ENCODE measurements at places on chromosomes 7 and 10.

DNA sequence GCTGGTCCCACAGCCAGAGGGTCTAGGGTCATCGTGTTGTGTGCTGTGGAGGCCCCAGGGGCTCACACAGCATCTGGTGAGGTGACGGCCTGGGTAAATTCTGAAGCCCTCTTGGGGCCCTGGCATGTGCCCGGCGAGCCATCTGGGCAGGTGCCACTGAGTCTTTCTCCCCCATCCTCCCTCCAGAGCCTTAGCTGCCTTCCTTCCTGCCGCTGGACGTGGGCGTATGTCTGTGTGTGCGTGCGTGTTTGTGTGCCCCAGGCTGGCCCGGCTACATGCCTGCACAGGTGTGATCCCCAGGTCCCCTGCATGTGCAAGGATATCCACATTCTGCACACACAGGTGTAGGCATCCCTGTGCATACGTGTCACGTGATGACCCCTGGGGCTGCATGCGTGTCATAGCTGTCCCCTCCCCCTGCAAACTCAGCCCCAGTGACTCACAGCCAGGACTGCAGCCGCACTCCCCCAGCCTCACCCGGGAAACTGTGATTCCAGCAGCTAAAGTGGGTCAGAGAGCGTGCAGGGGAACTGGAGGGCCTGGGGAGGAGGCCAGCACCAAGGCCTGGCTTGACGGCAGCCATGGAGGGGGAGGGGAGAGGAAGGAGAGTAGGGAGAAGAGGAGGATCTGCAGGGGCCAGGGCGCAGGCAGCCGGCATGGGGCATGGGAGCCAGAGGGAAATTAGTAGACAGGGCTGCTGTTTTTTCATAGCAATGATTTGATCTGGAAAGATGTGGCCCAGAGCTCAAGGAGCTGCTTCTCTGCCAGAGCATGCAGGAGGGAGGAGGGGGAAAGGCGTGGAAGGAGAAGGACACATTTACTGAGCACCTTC lies 46.4 kb downstream of the ELFN1 start:
- no peak for DNase-seq

DNA sequence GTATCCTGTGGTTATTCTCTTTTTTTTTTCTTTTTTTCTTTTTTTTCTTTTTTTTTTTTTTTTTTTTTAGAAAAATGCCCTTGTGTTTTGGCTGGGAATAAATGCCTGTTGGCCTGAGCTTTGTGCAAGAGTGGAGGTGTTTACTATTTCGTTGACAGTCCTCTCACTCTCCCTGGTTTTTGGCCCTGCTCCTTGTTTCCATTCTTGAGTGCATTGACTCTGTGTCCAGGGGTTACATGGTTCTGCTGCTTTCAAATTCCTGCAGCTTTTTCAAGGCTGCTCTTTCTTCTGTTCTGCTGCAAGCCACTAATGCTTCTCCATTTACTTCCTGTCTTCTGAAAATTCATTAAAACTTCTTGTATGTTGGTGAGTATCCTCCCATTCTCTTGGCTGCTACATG lies 59.7 kb upstream of the TBX20 start:
- peak; percentile 29 for DNase-seq

- no peak for DNase-seq
Observed at GRCh38 chr7:50657912-50658311, 92.7 kb upstream of the DDC start.

DNA sequence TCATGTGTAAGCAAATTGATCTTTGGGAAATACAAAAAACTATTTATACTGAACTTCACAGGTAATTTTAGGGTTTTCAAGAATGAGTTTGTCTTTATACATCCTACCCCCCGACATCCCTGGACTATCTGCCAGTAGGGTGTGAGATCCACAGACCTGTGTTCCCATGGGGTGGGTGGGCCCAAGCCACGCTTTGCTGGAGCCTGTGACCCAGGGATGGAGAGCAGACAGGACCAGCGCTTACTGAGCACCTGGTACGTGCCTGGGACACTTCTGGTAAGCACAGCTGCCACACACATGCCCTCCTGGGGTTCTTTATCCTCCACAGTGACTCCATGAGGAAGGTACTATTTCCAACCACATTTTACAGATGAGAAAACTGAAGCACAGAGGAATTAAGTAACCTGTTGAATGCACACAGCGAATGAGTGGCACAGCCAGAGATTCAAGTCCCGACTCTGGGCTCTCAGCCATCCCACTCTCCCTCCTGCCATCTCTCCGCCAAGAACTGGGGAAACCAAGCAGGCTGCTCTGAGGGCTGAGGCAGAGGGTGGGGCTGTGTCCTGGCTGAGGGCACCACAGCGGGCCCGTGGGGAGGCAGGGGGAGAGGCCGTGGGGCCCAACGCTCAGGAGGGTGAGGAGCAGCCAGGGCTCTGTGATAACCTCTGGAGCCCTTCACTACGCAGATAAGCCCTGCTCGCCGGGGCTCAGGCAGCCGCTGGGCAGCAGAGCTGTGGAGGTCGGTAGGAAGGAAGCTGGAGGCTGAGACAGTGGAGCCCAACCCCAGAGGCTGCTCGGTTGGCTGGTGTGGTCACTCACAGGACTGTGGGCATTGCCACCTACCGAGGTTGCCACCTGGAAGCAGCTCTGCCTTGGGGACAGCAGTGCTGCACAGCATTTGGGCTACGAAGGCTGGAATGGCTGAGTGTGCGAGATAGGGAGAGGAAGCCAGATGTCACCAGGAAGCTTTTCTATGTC lies 124.2 kb downstream of the ARHGAP22 start:
- no peak for DNase-seq

DNA sequence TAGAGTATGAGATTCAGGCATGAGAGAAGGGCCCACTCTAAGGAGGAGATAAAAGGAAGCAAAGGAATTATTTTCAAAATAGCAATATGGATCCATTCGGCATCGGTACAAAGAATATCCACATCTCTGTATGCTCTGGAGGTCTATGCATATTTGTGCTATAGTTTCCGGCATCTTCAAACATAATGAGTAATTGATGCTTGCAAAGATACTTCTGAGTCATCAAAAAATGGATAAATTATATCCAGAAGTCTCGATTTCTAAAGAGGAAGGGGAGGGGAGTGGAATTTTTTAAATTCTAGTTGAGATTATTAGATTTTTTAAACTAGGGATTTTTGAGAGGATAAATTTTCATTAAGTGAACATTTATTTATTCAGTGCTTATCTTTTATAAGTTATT lies 72.9 kb upstream of the KIAA1217 start:
- no peak for DNase-seq

- DNase-seq, result no peak
Observed at GRCh38 chr10:117457071-117457810, 82.0 kb upstream of the PDZD8 start.

DNA sequence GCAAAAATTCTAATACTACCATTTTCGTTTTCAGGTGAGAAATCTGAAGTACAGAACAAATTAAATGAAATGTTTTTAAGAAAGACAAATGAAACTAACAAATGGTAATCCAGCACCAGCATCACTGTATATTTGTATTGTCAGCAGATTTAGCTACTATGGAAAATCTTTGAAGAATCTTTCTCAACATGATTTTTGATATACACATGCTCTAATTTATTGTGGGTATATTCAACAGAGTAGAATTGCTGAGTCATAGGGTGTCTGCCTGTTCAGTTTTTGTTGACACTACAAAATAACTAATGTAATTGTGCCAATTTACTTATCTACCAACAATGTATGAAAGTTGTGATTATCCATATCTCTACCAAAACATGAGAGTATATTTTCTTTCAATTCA lies 437.6 kb downstream of the PCDH15 start:
- DNase-seq, result no peak

GRCh38 chr7:4645246-4645645 lies 36.8 kb upstream of the FOXK1 start:
- DNase-seq, result no peak

DNA sequence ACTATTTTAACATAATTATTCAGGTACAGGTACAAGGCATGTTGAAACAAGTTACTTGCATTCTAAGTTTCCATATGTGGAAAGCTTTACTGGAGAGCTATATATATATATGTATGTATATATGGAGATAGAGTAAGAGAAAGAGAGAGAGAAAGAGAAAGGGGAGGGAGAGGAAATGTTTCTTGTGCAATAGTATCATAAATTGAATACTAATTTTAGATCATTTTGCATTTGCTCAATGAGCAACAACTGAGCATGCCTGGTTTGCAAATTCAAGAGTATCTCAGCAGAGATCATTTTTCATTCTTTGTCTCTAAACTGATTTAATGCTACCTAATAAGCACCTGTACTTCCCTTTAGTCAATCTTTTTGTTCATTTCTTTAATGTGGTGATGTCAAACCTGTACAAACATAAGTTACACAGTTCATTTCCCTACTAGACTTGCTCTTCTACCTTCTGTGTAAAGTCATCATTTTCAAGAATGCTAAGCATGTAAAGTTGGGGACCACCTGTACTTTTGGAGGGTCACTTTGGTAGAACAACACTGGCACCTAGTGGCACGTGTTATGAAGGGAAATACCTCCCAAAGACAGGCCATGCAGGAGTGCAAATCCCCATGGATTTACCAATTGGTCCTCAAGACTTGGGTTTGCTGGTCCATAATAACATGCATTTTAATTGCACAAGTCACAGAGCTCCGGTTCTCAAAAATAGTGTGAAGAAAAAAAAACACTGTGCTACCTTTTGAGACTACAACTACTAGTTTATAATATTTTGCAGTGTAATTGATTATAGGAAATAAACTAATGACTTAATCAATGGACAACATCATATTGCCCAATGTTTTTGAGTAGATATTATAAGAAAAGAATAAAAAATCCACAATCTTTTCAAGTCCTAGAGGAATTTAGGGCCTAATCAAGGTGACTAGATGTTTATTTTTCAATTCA lies 431.2 kb upstream of the IGFBP3 start:
- peak; percentile 19 for DNase-seq

- DNase-seq, result no peak
Observed at GRCh38 chr10:2900530-2900929, 166.8 kb upstream of the PFKP start.

- peak; percentile 33 for DNase-seq
Observed at GRCh38 chr7:95509199-95509598, 23.5 kb downstream of the ASB4 start.

GRCh38 chr10:31619531-31620061 lies 300.6 kb downstream of the ZEB1 start:
- DNase-seq, result no peak

DNA sequence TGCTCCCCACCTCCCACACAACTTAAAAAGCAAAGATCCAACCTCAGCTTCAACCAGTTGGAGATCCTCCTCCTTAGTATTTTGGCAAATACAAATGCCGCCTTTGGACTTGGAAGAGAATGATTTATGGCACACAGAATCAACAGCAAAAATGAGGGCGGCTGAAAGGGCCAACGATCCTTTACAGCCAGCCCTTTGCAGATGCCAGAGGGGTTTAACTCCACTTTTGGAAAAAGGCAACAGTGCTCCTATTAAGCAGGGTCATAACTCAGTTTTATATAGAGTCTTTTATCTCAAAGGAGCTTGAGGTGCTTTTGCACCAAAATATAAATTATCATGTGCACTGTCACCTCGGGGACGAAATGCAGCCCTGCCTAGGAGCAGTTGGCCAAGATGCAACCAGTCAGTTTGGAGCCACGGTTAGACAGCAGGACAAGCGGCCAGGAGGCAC lies 56.7 kb upstream of the JCAD start:
- DNase-seq, result no peak

DNA sequence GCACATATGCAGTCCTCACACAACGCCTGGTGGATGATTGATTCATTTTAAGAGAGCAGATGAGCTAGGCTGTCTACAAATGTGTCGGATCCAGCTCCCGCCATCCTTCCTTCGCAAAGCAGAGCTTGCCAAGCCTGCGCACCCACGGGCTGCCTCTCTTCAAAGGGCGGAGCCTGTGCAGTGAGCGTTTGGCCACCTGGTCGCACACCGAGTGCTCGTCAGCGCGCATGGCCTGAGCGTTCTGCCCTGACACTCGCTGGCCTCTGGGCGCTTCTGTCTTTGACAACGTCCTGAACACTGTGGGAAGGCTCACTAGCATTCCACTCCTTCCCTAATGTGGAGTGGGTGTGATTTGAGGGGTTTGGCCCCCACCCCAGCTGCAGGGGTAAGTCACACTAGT lies 47.1 kb upstream of the TMEM72 start:
- no peak for DNase-seq

GRCh38 chr10:67807855-67808456 lies 30.0 kb downstream of the DNAJC12 start:
- no peak for DNase-seq

DNA sequence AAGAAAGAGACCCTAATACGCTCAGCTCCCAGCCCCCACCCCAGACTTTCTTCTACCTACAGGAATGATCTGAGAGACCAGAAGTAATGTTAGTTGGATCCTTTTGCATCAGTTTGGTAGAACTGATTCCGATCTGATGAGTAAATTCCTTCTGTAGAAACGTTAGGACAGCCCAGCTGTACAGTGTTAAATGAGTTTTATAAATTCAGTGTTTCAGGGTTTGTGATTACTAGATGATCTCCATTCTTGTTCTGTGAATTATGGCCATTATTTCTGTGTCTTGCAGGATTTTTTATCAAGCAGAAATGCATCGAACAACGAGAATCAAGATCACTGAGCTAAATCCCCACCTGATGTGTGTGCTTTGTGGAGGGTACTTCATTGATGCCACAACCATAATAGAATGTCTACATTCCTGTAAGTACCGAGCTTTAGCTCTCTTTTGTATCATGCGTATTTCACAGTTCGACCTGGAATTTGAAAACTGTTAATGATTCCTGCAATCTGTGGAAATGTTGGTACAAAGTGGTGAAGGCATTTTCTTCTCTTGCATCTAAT lies 5.3 kb downstream of the BMI1 start:
- no peak for DNase-seq

DNA sequence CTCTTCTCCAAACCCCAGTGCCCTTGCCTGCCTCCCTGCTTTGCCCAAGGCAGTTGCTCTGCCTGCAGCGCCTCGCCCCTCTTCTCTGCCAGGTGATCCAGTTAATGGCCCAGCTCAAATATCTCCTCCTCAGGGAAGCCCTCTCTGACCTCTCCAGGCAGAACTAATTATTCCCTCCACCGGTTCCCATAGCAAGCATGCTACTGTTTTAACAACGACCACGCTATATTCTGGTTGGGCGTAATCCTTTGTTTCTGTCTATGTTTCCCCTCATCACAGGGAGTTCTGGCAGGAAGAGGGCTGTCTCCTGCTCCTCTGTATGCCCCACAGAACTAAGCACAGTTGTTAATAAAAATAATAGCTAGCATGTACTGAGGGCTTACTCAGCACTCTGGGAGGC lies 36.8 kb upstream of the R3HCC1L start:
- DNase-seq, result no peak

GRCh38 chr7:106225856-106226255 lies 58.9 kb downstream of the NAMPT start:
- no peak for DNase-seq

DNA sequence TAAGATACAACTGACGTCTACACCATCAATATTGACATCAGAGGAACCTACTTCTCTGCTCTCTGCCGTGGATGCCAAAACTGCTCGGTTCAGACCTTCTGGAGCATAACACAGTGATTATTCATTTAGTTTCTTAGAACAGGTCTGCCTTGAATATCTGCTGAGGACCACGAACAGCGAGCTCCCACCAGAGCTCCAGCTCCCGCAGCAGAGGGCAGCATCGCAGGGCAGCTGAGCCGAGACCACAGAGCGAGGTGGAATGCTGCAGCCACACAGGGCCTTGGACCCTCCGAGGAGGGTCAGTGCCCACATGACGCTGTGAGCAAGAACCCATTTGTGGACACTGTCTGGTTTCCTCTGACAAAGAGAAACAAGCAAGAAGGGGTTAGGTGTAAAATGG lies 6.8 kb downstream of the VIPR2 start:
- no peak for DNase-seq
